ENCODE measurements at places on chromosomes 2 and 18.

DNA sequence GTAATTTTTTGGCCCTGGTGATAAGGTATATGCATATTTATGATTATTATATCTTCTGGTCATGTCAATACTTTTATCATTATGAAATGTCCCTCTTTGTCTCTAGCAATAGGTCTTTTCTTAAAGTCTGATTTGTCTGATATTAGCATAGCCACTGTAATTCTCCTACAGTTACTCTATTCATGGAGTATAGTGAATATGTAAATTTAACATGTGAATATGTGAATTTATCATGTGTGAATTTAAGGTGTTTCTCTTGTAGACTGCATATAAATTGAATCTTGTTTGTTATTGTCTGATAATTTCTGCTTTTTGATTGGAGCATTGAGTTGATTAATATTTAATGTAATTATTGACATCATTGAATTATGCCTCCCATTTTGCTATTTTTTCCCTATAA lies 259.4 kb downstream of the HRH4 start:
- no peak for DNase-seq

- DNase-seq, result no peak
Measured at GRCh38 chr2:5111581-5111980, 580.6 kb upstream of the SOX11 start.

DNA sequence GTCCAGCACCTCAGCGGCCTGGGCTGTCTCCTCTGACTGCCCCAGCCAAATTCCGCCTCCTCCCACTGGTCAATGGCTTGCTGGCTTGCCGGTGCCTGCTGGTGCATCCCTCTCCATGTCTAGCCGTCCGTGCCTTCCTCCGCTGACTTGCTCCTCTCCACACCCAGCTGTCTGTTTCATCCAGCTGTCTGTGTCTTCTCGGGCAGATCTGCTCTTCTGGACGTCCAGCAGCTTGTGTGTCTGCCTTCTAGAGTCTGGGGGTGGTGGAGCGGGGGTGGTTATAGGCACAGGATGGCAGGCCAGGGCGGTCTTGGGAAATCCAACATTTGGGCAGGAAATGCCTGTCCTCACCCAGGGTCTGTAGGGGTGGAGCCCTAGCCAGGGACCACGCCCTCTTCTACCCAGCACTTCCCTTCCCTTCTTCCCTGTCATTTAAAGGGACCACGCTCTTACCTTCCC lies 369.2 kb downstream of the GALNT13 start:
- no peak for DNase-seq

DNA sequence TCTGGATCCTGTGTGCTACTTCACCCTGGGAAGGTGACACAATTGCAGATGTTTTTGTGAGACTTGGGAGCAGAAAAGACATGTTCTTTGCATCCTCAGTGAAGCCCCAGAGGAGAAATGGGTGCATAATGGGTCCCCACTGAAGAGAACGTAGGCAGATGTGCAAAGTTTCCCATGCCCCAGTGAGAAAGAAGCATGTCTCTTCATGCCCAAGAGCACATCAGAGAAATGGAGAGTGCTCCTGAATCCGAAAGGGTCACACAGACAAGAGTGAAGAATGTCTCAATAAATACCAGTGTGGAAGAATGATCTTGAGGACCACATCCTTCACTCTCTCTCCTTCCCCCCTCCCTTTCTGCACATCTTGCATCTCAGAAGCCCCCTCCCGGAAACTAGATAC lies 167.7 kb downstream of the TMEM247 start:
- DNase-seq, result no peak

- no peak for DNase-seq
Measured at GRCh38 chr2:28895189-28895893, 874 bp downstream of the WDR43 start.

- no peak for DNase-seq
Measured at GRCh38 chr18:6542296-6542695, 127.6 kb upstream of the L3MBTL4 start.

DNA sequence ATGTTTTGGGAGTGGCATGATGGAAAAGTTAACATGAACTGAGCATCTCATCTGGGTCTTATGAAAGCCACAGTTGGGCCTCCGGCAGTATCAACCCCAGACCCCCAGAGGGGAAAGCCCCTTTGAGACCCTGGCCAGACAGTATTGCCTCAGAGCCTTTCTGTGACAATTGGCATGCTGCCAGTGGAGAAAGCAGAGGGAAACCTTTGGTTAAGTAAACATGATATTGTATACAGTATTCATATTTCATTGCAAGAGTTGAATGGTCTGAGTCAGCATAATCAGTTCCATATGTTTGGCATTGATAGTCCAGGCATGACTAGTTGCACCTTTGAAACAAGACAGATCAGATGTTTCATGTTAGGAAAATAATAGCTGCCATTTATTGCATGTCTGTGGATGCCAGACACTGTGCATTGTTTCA lies 20.0 kb downstream of the MERTK start:
- DNase-seq, result no peak

- DNase-seq, result no peak
Measured at GRCh38 chr2:55860832-55861231, 62.8 kb downstream of the EFEMP1 start.
